Natural killer cell (primary cell): ENCODE measurements at places on chromosomes 7 and 10.

GRCh38 chr10:50508315-50509051 lies 115.3 kb downstream of the SGMS1 start:
- no peak overlapping the region for H3K27ac ChIP-seq
- peaks cover 20% of the 10 kb centered on the region for H3K4me1 ChIP-seq
- H3K27me3 ChIP-seq, result no peaks in the 10 kb centered on the region
- H3K4me3 ChIP-seq, result no peak overlapping the region
- H3K36me3 ChIP-seq, result no peaks in the 10 kb centered on the region

- no peak overlapping the region for H3K4me3 ChIP-seq
- DNase-seq, result no peak
- no peaks in the 10 kb centered on the region for H3K4me1 ChIP-seq
Observed at GRCh38 chr7:25931156-25931555, 220.8 kb upstream of the NFE2L3 start.

DNA sequence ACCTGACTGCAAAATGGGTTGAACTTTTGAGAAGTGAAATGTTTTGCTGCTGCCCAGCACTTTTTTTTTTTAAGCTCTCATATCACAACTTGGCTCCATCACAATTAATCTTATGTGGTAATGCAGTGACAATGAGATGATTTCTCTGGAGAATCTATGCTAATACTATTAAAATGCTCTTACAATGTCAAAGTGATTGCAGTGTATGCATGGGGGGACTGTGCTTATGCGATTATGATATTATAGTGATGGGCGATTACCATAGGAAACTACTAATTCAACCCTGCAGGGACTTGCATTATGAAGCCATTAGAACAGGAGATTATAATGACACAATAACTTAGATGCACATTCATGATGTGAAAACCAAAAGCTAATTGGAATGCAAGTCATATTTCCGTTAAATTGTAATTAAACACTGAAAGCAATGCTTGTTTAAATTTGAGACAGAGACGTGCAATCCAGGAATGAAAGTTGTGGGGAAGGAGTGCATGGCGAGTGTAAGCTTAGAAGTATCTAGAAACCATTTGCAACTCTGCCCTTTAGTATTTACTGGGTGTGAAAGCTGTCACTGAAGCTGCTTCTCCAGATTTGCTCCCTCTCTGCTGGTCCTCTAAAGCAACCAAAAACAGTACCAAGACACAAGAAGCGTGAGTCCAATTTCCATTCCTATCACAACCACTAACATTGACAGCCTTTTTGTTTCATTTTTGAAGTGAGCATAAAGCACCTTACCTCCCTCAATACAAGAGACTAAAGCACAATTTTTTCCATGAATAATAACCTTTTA lies 21.6 kb downstream of the PTER start:
- no peaks in the 10 kb centered on the region for H3K4me1 ChIP-seq
- DNase-seq, result no peak
- H3K27ac ChIP-seq, result no peak overlapping the region
- H3K36me3 ChIP-seq, result no peaks in the 10 kb centered on the region
- no peak overlapping the region for H3K4me3 ChIP-seq

- no peak overlapping the region for H3K4me3 ChIP-seq
- no peaks in the 10 kb centered on the region for H3K27me3 ChIP-seq
Observed at GRCh38 chr10:91311601-91312381, 91.3 kb downstream of the PCGF5 start.

DNA sequence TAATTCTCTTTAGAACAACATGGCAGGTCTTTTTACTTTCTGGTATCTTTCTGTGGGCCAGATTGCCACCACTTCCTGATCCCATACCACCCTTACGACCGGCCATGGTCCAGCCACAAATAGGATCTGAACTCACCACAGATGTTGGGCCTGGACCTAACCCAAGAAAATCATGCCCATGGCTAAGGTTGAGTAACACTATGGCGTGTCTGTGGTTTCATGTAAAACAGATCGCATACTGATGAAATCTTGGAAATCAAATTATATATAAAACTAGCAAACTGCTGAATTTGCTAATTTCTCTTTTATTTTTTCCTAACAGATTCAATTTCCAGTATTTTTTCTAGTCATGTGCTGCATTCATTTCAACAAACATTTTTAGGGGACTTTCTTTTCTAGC lies 77.2 kb downstream of the CH25H start:
- no peak overlapping the region for H3K4me3 ChIP-seq
- H3K27ac ChIP-seq, result no peak overlapping the region
- H3K27me3 ChIP-seq, result peaks cover 2% of the 10 kb centered on the region
- H3K36me3 ChIP-seq, result no peaks in the 10 kb centered on the region
- no peak for DNase-seq
- H3K4me1 ChIP-seq, result no peaks in the 10 kb centered on the region

GRCh38 chr7:69692611-69693010 lies 94.3 kb downstream of the AUTS2 start:
- no peak for DNase-seq
- H3K27me3 ChIP-seq, result no peaks in the 10 kb centered on the region

GRCh38 chr10:18400201-18400905 lies 251.0 kb downstream of the NSUN6 start:
- peak; percentile 6 for DNase-seq
- no peaks in the 10 kb centered on the region for H3K36me3 ChIP-seq
- H3K27ac ChIP-seq, result no peak overlapping the region
- H3K27me3 ChIP-seq, result no peaks in the 10 kb centered on the region

GRCh38 chr7:83077328-83077727 lies 85.4 kb downstream of the PCLO start:
- DNase-seq, result no peak
- no peak overlapping the region for H3K27ac ChIP-seq
- no peak overlapping the region for H3K4me3 ChIP-seq
- no peaks in the 10 kb centered on the region for H3K27me3 ChIP-seq
- H3K4me1 ChIP-seq, result no peaks in the 10 kb centered on the region
- no peaks in the 10 kb centered on the region for H3K36me3 ChIP-seq

GRCh38 chr7:55912748-55913158 lies 25.5 kb downstream of the ZNF713 start:
- H3K4me3 ChIP-seq, result no peak overlapping the region
- no peaks in the 10 kb centered on the region for H3K4me1 ChIP-seq
- H3K27ac ChIP-seq, result no peak overlapping the region
- no peaks in the 10 kb centered on the region for H3K36me3 ChIP-seq

DNA sequence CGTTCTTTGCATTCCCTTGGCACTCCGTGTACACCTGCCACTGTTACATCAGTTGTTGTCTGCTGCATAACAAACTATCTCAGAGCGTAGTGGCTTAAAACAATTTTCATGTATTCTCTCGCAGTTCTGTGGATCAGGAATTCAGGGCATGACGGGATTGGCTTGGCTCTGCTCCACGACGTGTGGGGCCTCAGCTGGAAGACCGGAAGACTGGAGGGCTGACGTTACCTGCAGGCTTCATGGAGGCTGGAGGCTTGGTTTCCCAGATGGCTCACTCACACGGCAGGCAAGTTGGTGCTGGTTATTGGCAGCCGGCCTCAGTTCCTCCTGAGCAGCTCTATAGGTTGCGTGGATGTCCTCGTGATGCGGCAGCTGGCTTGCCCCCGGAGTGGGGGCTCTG lies 25.5 kb downstream of the NYAP1 start:
- H3K27ac ChIP-seq, result no peak overlapping the region
- no peaks in the 10 kb centered on the region for H3K36me3 ChIP-seq
- H3K27me3 ChIP-seq, result no peaks in the 10 kb centered on the region
- no peaks in the 10 kb centered on the region for H3K4me1 ChIP-seq

DNA sequence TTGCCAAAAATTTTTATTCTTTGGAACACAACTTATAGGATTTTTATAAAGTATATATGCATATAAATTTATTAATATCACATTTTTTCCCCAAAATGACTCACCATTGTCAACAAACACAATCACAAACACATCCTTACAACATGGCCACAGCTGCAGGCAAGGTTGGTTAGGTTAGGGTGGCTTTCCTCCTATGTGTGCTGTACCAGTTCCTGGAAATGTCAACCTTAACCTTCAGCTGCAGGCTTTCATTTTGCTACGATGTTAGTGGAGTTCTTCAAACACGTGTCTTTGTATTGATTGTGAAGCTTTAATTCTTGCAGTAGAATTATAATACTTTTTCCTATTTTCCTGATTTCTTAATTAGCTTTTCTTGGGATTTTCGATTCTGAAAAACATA lies 185.8 kb downstream of the PTEN start:
- H3K27me3 ChIP-seq, result no peaks in the 10 kb centered on the region
- H3K36me3 ChIP-seq, result no peaks in the 10 kb centered on the region
- H3K4me3 ChIP-seq, result no peak overlapping the region

DNA sequence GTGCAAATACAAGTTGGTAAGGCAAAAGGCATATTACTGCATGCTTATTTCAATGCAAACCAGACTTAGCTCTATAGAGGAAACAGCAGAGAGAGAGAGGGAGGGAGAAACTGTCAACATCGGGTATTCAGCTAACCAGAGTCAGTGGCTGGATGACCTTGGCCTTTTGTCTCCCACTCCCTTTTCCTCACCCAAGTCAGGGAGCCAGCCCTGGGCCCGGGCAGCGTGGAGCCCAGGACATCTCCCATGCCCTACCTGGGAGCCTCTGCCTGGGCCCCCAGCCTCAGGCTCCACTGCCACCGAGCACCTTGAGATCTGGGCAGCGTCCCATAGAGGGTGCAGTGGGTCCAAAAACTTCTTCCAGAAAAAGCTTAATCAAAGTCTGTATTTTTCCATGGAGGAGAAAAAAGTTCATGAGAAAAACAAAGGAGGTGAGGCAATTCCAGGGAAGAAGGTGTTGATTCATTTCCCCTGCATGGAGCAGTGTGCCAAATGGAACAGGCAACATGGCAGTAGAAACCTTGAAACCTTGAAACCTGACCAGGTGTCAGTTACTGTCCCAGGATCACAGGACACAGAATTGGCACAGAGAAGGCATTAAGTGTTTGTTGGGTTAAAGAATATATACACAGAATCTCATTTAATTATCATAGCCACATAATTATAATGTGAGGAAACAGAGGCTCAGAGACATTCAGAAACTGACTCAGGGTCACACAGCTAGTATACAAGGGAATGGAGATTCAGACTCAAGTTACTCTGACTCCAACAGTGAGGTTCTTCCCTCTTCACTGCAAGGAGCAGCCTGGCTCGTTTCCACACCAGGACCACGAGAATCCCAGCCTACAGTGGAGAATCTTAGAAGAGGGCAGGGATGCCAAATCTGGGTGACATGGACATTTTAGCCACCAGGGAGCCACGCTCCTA lies 5.8 kb upstream of the NCOA4 start:
- H3K36me3 ChIP-seq, result no peaks in the 10 kb centered on the region
- H3K27ac ChIP-seq, result no peak overlapping the region
- DNase-seq, result no peak
- no peaks in the 10 kb centered on the region for H3K27me3 ChIP-seq
- H3K4me1 ChIP-seq, result no peaks in the 10 kb centered on the region
- H3K4me3 ChIP-seq, result no peak overlapping the region

DNA sequence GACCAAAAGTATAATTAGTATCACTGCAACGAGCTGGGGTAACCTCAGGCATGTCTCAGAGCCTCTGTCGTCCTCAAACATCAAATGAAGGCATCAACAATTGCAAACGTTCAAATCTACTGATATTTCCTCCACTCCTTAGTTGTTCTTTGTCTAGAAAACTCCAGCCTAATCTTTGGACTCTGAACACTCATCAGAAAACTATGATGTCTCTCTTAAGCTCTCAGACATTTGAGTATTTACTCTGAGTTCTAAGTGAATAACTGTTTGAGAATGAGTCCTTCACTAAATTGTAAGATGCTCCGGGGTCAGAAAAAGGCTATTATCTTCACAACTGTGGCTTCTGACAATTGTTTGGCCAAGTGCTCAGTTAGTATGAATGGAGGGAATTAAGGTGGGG lies 536.4 kb downstream of the NRG3 start:
- no peaks in the 10 kb centered on the region for H3K27me3 ChIP-seq
- H3K4me3 ChIP-seq, result no peak overlapping the region
- no peak for DNase-seq
- H3K4me1 ChIP-seq, result no peaks in the 10 kb centered on the region

DNA sequence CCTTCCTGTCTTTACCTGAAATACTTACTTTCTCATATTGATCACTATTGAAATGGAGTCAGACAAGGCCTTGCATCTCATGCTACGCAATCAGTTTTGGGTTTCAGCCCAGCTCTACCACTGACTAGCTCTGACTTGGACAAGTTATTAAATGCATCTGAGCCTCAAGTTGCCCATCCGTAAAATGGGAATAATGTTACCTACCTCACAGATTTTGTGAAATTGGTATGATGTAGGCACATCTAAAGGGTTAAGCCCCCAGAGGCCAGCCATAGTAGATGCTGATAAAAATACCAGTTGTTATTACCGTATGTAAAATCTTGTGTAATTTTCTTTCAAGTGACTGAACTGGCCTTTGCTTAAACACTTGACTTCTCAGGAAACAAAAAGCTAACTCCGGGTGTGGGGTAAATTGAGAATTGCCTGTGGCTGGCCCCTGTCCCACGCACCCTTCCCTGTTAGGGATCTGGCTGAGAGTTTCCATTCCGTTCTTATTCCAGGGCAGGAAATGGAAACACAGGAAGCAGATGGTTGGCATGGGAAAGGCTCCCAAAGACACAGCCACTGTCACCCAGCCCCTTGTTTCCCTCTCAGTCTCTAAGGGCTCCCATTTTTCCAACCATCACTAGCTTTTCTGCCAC lies 7.5 kb downstream of the DUSP5 start:
- no peak overlapping the region for H3K4me3 ChIP-seq
- peak overlapping the region; percentile 95 for H3K27ac ChIP-seq
- no peaks in the 10 kb centered on the region for H3K27me3 ChIP-seq
- H3K4me1 ChIP-seq, result peaks cover 52% of the 10 kb centered on the region
- peaks cover 12% of the 10 kb centered on the region for H3K36me3 ChIP-seq

DNA sequence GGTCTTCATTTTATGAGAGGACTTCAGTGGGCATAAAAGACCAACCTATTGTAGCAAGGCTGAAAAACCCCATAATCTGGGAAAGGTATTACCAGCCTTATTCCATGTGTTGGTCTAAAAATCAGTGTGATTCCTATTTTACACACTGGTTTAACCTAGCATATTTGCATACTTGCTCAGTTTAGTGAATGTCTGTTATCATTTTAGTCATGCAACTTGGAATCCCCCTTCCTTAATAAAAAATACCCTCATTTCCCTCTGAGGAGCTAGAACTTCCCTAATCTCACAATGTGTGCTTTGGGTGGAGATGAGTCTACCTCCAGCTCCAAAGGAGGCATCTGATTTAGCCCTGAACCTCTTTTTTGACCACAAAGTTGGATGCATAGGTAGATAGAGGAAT lies 312.8 kb upstream of the SORCS1 start:
- no peak for DNase-seq
- no peak overlapping the region for H3K27ac ChIP-seq
- no peak overlapping the region for H3K4me3 ChIP-seq
- no peaks in the 10 kb centered on the region for H3K27me3 ChIP-seq

GRCh38 chr7:27176962-27177794 lies 3.1 kb upstream of the HOXA10 start:
- peaks cover 28% of the 10 kb centered on the region for H3K4me1 ChIP-seq
- H3K27me3 ChIP-seq, result peaks cover 63% of the 10 kb centered on the region
- no peak for DNase-seq
- no peak overlapping the region for H3K4me3 ChIP-seq
- no peaks in the 10 kb centered on the region for H3K36me3 ChIP-seq

GRCh38 chr7:117530390-117530789 lies 50.6 kb downstream of the CFTR start:
- H3K4me1 ChIP-seq, result no peaks in the 10 kb centered on the region
- no peak for DNase-seq
- H3K4me3 ChIP-seq, result no peak overlapping the region
- no peaks in the 10 kb centered on the region for H3K36me3 ChIP-seq
- H3K27ac ChIP-seq, result no peak overlapping the region
